Stimulated activated naive CD4-positive, alpha-beta T cell treated with Interleukin-2 at 50 U/mL for 16 hours (primary cell): ENCODE measurements at places on chromosomes 5 and 9.

DNA sequence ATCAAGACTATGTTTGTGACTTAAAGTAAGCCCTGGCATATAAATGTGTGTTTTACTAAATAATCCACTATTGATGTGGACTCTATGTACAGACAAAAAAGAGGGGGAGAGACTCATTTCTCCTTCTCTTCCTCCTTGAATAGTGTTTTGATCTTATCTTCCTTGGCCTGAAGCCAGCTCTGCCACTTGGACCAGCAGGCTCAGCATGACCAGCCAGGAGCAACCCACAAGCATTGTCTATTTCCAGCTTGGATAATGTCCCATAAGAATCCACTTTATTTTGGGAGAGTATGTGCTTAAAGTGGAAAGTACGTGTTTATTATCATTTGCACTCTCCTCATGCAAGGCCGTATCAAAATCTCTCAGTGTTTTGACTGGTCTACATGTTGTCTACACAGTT lies 23.8 kb upstream of the SLC46A2 start:
- DNase-seq: no peak

DNA sequence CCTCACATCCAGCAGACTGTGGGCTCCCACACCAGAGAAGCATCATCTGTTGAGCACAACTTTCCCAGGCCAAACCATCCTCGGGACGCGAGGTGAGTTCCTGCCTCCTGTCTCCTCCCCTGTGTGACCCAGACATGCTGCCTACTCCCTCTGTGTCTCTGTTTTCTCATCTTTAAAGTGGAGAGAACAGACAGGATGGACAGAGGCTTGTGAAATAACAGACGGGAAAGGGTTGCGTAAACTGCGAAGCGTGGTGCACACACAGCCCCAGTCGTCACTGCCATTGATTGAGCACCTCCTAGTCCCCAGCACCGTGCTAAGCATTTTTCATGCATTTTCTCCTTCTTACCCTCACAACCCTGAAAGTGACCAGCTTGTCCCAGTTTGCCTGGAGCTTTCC lies 52.1 kb upstream of the LMX1B start:
- no peak for DNase-seq

DNA sequence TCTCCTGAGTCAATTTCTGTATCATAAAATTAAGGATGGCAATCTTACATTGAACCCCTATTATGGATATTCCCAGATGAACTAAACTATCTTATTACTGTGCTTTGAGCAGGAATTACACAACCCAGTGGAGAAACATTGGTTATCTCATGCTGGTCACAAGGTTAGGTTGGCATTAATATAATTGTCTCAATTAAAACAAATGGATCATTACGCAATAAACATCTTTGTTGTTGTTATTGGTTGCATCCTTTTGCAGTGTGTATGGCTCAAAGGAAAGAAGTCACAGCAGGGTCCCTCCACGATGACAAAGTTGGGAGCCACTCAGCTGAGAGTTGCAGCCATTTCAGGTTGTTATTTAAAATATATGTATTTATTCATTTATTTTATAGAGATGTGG lies 297.0 kb upstream of the KLF4 start:
- DNase-seq: no peak

DNA sequence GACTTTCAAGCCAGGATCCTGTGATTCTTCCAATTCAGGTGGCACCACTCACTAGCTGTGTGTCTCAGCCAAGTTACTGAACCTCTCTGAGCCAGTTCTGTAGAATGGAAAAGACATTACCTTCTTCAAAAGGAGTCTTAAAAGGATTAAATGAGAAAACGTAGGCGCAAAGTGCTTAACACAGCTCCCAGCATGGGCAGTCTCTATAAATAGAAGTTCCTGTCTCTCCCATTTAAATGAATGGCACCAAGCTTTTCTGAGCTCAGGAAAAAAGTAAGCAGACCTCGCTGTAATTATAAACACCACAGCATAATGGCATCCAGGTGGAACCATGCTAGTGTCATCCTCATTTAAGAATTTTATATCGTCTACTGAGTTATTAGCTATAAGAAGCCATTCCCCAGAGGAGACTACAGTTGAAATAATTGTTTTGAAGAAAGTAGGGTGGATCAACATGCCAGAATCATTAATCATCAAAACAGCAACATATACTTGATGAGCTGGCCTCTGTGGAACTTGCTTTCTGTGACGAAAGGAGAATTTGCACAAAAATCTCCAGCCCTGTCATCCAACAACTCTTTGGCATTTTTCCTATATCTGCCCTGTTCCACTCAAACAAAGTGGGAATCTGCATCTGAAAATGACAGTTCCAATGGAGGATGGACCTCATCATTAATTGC lies 188.9 kb downstream of the SPOCK1 start:
- DNase-seq: no peak

DNA sequence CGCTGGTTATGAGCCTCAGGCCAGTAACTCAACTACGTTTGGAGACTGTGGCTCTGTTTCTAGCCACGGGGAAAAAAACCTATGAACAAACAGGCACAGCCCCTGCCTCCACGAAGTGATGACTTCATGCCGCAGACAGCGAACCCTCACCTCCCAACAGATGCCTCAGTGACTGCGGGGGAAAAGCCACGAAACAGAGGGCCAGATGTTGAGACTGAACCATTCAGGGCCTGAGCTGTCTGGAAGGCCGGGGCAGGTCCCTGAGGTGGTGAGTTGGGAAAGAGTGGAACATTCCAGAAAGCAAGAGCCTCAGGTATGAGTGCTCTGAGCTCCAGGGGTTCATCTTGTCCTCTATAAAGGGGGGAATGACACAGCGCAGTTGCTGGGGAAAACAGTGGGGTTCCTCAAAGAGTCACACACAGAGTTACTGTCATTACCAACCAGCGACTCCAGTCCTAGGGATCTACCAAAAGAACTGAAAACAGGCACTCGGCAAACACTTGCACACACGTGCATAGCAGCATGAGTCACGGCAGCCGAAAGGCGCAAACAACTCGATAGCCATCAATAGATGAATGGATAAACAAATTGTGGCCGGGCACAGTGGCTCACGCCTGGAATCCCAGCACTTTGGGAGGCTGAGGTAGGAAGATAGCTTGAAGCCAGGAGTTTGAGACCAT lies 15.3 kb downstream of the PLPP7 start:
- no peak for DNase-seq

GRCh38 chr9:78971540-78971939 lies 600.2 kb upstream of the TLE4 start:
- no peak for DNase-seq

DNA sequence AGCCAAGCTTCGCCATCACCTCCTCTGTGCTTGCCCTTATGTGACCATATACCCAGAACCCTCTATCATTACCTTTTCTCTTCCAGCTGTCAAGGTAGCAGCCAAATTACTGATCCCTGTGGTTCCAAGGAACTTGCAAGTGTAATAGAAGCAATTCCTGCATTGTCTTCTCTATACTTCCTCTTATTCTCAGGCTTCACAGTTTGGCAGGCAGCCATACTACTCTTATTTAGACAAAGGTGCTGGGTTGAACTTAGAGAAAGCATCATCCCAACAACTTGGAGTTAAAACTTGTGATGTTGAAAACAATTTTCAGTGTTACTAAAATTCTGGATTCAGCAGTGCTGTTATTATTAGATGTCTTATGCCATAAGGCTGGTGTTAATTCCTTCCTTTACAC lies 93.2 kb downstream of the NLN start:
- DNase-seq: no peak

- no peak for DNase-seq
Observed at GRCh38 chr9:6214903-6215302, 704 bp upstream of the IL33 start.

DNA sequence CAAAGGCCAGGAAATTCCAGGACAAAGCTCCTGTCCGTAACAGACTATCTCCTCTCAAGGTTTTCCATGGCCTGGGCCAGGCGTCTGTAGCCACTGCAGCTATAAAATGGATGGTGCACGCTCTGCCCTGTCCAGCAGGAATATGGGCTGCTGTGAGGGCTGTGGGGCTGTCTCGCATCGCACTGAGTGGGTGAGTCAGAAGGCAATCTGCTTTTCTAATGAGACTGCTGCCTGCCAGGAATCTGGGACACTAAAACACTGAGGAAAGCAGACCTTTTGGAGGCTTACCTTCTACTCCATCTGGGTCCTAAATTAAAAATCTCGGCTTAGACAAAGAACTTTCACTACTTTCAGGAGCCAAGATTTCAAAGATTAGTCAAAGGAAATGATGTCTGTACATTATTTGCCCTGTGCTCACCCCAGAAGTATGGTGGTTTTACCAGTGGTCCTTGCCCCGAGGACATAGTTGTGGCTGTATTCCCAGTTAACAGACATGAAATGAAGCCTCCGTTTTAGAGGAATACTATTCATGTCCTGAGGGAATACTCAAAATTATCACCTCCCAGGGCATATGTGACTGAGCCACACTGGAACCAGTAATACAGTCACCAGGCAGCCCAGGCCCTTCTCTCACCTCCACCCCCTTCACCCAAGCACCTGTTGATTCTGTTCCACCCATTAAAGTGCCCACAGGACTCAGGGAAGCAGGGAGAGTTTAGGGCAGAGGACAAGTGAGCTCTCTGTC lies 56.4 kb downstream of the PFDN1 start:
- no peak for DNase-seq

DNA sequence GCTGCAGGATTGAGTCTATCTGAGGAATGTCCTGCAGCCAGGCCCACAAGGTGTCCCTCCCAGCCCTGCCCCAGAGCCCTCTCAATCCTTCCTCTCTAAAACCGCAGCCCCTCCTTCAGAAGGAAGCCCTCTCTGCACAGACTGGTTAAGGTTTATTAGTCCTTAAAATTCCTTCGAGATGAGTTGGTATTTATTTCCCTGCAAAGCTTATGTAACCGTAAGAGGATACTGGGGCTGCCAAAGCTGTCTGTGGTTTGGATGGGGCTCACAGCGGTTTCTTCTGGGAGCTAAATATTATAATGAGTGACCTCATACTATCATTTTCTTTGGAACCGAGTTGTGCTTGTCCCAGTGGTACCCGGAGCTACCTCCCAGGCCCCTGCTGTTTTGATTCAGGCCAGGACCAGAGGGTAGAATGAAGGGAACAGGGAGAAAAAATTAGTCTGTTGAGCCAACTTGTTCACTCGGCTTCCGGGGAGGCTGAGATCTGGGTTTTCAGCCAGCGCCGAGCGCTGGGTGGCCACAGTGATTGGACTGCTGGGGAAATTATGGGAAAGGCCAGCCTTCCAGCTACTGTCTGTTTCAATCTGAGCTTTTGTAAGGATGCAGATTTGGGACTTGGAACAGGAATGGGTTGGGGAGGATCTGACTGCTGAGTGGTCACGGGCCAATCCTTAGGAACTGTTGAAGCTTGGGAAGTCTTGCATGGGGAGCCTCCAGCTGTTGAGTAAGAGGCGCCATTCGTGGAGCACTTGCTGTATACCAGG lies 107.5 kb downstream of the NDFIP1 start:
- no peak for DNase-seq

GRCh38 chr5:155906046-155906445 lies 420.9 kb upstream of the SGCD start:
- DNase-seq: no peak

GRCh38 chr9:2174306-2174705 lies 159.2 kb downstream of the SMARCA2 start:
- no peak for DNase-seq

- DNase-seq: no peak
Observed at GRCh38 chr9:130995086-130996011, 13.6 kb upstream of the LAMC3 start.

DNA sequence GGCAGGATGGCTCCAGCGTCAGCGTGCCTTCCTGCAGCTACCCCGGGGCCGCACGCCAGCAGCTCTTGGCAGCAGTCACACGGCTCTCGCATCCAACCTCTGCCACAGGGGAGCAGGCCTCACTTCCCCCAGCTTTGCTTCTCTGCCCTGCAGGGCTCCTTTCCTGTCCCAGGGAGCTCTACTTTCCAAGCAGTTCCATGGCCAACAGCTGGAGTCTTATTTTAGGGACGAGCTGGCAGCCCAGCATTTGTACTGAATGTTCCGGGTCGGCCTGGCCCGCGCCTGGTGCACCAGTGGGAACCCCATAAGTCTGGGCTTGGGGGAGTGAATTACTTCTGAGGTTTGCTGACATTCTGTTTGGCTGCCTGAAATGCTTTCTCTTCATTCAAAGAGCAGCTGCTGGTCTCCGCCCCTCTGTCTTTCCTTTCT lies 34.6 kb downstream of the GADD45G start:
- DNase-seq: no peak

GRCh38 chr5:2669259-2669658 lies 82.2 kb downstream of the IRX2 start:
- no peak for DNase-seq

DNA sequence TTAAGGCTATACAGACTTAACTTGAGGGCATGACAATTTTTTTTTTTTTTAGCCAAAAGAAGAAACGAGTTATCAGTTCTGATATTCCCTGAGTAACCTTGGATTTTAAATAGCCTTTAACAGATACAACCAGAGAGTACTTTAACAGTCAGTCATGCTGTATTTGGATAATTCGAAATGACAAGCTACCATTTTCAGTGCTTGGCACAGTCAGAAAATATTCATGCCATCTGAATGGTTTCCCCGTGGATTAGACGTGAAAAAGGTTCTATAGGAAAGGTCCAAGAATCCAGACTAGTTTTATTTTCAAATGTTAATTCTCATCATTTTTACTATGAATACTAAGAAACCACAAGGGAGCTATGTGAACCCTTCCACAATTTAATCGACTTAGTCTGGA lies 165.7 kb downstream of the PAM start:
- no peak for DNase-seq

DNA sequence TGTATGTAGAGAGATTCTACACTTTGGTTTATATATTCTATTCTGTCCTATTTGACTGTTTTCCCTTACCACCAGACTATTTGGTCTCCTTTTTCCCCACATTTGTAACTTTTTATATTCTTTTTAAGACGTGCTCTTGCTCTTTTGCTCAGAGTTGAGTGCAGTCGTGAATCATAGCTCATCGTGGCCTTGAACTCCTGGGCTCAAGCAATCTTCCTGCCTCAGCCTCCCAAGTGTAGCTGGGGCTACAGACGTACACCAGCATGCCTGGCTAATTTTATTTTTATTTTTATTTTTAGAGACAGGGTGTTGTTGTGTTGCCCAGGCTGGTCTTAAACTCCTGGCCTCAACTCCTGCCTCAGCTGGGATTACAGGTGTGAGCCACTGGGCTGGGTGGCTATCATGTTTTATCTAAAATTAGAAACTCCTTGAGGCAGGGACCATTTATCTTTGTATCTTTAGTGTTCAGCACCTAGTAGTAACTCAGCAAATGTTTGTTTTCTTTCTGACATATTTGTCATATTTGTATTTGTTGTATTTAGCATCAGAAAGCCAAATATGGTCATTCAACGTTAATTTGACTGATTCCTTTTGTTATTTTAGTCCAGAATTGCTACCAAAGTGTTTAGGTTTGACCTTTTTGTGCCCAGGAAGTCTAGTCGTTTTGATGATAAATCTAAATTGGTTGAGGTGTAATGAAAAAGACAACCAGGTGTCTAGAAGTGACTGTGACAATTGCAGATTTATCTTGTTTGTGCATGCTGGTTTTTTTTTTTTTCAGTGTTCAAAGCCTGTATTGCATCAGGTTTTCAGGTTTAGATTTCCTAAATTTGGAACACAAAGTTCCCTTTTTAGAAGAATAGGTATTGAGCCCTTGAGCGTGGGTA lies 44.3 kb downstream of the ERBIN start:
- DNase-seq: no peak
